Right hindlimb (tissue), 1 donor: ENCODE measurements at places on chromosomes 13 and 19.

DNA sequence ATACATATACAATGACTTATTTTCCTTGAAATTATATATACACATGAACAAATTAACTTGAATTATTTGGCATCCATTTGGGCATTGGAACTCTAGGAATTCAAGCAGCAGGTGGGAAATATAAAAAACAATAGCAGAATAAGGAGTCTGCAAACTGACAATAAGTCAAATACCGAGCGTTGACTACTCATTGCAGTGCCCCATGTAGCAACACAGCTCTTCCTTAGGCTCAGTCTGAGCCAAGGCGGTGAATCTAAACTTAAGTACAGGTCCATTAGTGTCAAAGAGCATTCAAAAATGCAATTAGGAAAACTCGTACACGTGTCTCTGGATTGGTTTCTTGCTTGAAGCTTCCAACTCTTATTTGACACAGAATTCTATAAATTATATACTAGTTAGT lies 462.5 kb upstream of the KLF12 start:
- DNase-seq: no peak

DNA sequence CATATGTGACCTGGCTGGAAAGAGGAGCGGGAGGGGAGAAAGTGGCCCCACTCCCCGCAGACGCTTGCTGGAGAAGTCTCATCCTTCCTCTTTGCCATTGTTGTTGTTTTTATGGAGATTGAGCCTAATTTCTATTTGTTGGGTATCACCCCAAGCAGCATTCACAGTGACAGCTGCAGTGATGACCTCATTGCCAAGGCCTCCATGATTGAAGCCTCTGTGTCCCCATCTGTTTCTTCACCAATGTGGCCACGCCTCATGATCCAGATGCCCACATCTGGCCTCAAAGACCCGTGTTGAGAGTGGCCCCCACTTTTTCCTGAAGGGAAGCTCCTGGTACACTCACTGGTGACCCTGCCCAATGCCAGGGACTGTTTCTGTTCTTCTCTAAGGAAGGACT lies 154.2 kb downstream of the SLC7A1 start:
- peak; percentile 61 for DNase-seq

DNA sequence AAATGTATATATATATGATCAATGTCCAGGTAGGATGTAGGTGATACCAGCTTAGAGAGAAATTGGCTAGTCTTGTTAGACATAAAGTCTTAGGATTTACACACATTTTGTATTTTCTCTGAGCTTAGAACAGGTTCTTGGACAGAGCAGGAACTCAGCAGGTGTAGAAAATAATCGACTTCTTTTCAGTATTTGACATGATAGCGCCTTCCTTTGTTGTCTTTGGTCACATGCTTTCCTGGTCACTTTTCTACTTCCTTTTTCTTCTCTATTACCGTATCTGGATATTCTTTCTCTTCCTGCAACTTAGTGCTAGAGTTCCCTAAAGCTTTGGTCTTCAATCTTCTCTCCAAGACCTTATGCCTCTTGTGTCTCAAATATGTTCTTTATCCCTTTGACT lies 107.4 kb downstream of the LRCH1 start:
- DNase-seq: no peak

- no peak for DNase-seq
Measured at GRCh38 chr19:8335343-8336071, 7.6 kb downstream of the KANK3 start.

GRCh38 chr19:48554385-48555091 lies 2.6 kb downstream of the SULT2B1 start:
- no peak for DNase-seq

- no peak for DNase-seq
Measured at GRCh38 chr19:29715701-29716581, 880 bp upstream of the C19orf12 start.
